RCC 7860 (cell line): ENCODE measurements at places on chromosomes 1 and 21.

DNA sequence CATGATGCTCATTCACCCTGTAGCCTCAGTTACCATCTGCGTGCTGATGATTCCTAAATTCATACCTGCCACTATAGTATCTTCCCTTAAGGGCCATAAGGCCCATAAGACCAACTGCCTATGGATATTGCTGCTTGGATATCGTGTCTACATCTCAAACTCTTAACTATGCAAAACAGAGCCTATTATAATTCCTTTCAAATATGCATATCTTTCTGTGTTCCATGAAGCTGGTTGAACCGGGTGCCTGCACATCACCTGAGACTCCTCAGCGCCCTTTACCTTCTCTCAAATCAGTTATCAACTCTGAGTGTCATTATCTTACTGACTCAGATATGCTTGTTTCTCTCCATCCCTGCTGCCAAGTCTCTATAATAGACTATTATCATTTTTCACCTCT, 311.2 kb downstream of the PAPPA2 start:
- DNase-seq = no peak

GRCh38 chr1:31539329-31539728, 37.0 kb upstream of the TINAGL1 start:
- DNase-seq = no peak

DNA sequence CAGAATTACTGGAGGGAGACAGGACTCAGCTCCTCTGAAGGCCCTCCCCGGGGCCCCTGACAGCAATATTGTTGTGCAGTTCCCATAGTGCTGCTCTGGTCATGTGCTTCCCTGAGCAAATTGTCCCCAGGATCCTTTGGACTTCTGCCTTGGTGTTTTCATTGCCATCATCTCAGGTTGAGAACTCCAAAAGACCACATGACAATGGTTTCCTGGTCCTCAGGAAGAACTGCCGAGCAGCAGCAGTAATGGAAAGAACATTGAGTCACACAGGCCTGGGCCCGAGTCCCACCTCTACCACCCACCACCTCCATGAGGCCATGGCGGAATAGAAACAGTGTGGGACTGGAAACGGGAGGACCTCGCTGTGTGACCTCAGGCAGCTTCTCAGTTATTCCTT, 6.3 kb upstream of the CTTNBP2NL start:
- DNase-seq = no peak

DNA sequence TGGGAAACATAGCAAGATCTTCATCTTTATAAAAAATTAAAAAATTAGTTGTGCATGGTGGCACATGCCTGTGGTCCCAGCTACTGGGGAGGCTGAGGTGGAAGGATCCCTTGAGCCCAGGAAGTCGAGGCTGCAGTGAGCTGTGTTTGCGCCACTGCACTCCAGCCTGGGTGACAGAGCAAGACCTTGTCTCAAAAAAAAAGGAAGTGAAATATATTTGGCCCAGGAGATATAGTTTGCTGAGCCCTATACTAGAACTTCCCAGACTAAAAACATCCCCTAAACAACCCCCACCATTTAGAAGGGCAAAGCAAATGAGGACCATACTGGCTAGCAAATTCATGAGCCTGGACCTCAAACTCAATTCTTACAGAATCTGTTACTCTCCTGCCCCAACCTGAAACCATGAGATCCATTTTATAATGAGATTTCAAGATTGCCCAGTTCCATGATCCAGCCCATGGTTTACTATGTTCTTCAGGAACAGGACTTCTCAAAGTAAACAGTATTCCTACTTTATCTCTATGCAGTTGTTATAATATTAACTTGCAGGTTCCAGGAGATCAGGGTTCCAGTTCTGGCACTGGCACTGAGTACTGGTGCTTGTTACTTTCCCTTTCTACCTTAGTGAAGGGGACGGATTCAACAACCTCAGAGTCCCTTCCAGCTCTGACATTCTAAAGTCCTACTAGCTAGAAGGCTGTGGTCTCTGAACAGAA, 48.9 kb upstream of the TADA1 start:
- peak; percentile 55 for DNase-seq

DNA sequence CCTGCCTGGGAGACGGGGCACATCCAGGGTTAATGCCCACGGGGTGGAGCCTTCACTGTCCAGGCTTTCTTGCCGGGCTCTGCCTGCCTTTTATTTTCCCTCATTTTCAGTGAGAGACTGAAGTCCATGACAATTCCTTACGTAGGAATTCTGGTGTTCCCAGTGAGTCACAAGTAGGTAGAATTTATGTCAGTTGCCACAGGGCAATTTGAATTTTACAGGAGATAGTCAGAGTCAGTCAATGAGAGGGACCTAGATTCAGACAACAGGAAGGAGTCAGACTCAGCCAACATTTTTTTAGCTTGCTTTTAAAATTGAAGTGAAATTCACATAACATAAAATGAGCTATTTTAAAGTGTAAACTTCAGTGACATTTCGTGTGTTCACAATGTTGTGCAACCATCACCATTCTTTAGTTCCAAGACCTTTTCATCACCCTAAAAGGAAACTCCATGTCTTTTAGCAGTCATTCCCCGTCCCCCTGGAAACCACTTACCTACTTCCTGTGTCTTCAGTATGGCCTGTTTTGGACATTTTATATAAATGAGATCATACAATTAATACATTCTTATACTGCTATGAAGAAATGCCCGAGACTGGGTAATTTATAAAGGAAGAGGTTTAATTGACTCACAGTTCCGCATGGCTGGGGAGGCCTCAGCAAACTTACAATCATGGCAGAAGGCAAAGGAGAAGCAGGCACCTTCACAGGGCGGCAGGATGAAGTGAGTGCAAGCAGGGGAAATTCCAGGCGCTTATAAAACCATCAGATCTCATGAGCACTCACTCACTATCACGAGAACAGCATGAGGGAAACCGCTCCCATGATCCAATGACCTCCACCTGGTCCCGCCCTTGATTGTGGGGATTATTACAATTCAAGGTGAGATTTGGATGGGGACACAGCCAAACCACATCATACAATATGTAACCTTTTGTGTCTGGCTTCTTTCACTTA, 14.6 kb downstream of the AJAP1 start:
- DNase-seq = peak; percentile 61

DNA sequence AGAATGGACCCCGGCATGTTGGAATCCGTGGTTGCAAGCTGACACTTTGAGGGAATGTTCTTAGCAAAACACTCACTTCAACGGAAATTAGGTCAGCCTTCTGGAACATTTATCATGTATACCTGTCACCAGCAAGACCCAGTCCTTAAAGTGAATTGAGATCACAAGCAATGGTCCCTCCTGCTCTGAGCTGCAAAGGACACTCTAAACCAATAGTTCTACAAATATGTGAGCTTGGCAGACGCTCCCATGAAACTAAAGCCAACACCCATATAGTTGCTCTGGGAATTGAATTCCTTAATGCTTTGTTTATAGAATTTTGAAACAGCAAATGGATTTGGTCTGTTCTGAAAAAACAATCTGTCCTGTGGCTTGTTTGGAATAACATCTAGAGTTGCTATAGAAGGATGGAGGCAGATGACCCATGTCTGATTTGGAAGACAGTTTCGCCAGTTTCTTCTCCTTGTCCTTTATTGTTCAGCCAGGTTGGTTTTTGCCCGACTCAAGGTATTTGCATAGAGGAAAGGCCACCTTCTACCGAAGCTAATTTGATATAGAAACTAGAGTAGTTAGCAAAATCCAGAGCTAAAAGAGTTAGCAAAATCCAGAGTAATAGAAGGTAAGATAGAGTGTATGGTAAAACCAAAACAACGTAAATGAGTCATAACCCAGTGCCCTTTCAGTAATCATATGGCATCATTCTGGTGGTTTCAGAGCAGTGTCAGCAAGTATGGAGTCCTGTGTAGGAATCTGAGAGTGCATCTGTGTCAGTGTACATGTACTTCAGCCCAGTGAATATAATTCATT, 236.2 kb downstream of the NFIA start:
- DNase-seq = peak; percentile 22

DNA sequence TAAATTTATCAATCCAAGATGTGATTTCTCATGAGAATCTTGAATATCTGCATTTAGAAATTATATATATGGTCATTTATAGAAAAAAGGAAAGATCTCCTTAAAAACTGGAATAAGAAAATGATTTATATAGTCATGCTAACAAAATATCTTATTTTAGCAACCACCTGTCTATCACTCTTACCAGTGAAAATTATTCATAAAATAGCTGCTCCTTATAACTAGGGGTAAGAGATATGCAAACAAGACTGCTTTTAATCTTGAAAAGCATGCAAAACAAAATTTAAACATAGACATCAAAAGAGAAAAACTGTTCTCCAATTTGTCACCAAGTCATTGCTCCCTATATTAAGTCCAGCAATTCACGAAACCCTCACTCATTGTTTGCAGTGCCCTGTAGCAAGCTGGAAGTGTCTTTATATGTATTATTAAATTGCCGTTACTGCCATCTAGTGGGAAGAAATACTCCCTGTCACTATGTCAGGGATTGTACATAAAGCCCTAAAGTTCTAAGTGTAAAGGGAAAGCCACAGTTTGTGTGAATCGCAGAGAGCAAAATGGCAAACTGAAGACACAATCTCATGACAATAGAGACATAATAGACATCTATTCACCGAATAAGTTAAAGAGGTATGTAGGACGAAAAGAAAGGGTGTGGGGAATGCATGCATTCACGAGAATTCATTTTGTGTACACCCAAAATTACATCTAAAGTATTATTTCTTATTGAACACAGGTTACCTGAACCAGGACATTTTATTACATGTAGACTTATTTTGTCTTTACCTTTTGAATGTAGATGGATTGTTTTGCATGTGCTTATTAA, 600.5 kb downstream of the USP25 start:
- DNase-seq = peak; percentile 59

GRCh38 chr1:7754234-7754633, 16.9 kb upstream of the VAMP3 start:
- DNase-seq = no peak

DNA sequence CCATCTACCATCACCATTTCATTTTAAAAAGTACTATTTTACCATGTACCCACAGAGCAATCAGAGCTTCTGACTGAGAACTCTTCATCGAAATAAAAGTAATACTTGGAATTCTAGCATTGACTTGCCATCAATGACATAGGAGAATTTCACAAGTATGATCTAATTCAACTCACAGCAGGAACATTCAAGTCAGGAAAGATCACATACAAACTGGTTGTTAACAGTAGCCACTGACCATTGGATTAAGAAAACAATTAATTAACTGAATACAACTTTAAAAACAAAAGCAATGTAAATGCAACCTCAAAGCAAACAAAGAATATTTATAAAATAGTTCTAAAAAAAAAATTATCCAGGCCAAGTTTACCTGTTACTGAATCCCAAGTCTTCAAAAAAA, 18.8 kb downstream of the RNF115 start:
- no peak for DNase-seq

- DNase-seq = no peak
These were observed 81.2 kb upstream of the RAVER2 start for GRCh38 chr1:64663668-64664067.

- no peak for DNase-seq
These were observed 81.1 kb downstream of the OLFM3 start for GRCh38 chr1:101915597-101915996.

- no peak for DNase-seq
These were observed 41.7 kb downstream of the CD55 start for GRCh38 chr1:207362962-207363860.

DNA sequence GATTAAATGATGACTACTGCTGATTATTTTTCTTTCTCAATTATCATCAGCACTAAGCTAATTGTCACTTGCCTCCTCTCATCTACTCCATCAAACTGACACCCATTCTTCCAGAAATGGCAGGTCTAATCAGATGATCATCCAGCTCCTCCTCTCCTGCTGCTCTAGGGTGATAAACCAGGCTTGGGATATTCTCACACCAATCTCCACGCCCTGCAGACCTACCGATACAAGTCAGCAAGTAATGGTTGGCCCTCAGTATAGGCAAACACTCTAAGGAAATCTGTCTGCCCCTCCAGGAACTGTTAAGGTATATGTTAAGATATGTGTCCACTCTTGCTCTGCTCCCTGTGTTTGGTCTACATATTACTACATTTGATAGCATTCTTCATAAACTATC, 36.3 kb upstream of the C1orf21 start:
- DNase-seq = no peak

- no peak for DNase-seq
These were observed 107.7 kb downstream of the NIBAN1 start for GRCh38 chr1:184866586-184866985.

DNA sequence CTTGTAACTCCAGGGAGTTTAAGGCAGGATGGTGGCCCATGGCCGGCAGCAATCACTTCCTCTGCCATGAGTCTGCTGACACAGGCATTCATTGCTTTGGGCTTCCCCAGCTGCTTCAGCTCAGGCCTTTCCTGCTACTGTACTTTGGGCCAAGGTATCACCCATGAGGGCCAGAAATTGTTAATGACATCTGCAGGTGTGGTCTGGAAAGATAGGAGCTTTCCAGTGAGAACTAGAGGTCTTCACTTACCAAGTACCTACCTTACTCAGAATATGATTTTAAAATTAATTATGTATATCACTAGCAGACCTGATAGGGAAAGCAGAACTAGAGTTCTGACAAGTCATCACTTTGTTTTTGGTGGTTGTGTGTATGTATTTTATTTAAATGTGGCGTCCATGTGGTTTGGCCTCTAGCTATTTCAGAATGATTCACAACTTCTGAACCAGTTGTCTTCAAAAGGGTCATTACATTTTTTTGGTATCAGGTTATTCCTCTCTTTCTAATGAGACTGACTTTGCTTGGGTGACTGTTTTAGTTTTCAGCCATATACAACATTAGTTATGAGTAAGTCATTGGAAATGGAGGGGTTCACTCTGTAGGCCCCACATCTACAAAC, 2.7 kb downstream of the RGL1 start:
- no peak for DNase-seq

GRCh38 chr21:19026911-19027310, 623.3 kb upstream of the TMPRSS15 start:
- DNase-seq = no peak

GRCh38 chr1:84410328-84411095, 12.2 kb downstream of the DNASE2B start:
- no peak for DNase-seq

GRCh38 chr1:228095938-228096337, 7.2 kb downstream of the C1orf35 start:
- DNase-seq = no peak

DNA sequence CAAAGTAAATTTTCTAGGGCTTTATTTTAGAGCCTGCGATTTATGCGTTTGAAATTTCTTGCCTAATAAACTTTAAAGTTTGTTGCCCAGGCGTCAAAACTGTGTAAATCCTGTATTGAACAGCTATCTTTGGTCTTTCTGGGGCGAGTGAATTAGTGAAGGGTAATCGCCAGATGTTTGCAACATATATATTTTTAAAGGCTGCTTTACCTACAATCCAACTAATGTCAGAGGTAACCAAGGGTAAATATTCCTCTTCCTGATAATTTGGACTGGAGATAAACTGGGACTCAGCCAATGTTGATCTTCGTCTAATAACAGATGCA, 885 bp upstream of the PROX1 start:
- DNase-seq = no peak
